ENCODE measurements at places on chromosomes 2 and 18.

GRCh38 chr2:231418820-231419640, 23.5 kb downstream of the B3GNT7 start:
- DNase-seq = no peak

- no peak for DNase-seq
These were observed 583.6 kb downstream of the FBXO15 start for GRCh38 chr18:73563901-73564472.

- DNase-seq = no peak
These were observed 30.4 kb downstream of the NAT8 start for GRCh38 chr2:73611867-73612266.

- no peak for DNase-seq
These were observed at the start of gene GPR39 for GRCh38 chr2:132416723-132417395. Gene GPR39 (plus strand): TSS chr2:132416805.

- DNase-seq = no peak
These were observed 622.5 kb downstream of the RNF144A start for GRCh38 chr2:7539760-7540159.

DNA sequence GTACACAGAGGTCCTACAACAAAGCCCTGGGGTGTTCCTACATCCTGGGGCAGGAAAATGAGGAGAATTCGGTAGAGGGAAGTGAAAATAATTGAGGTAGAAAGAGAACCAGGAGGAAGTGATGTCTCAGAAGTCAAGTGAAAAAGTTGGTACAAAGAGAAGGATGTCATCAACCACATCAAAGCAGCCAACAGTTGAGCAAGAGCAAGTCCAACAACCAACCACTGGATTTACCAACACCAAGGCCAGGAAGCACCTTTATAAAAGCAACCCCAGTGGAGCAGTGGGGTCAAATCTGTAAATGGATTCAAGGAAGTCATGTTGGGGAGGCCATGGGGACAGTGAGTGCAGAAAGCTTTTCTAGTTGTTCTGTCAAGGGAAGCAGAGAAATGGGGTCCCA, 360.4 kb downstream of the ZNF516 start:
- DNase-seq = no peak

GRCh38 chr2:184498936-184499335, 99.4 kb upstream of the ZNF804A start:
- no peak for DNase-seq
